Activated T-helper 1 cell treated with anti-CD3 and anti-CD28 coated beads, Interleukin-2, amount 50 U/mL, for 16 hours (primary cell): ENCODE measurements at places on chromosomes 4 and X.

DNA sequence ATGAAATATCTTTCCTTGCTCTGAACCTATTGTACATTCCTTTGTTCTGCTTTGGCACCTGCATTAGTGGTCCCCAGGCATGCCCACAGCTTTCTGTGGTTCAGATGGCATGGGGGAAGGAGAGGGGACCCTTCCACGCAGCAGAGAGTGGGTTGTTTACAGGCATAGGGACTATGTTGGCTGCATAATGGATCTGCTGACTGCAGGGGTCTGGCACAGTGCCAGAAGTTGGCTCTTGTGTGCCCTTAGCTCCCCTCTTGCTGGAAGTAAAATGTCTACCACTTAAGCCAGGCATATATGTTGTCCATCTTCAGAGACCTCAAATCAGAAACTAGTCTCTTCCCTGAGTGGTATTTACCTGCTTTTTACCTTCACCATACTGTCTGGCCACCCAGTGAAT is 651.9 kb upstream of the PCDH7 start:
- no peak for DNase-seq

DNA sequence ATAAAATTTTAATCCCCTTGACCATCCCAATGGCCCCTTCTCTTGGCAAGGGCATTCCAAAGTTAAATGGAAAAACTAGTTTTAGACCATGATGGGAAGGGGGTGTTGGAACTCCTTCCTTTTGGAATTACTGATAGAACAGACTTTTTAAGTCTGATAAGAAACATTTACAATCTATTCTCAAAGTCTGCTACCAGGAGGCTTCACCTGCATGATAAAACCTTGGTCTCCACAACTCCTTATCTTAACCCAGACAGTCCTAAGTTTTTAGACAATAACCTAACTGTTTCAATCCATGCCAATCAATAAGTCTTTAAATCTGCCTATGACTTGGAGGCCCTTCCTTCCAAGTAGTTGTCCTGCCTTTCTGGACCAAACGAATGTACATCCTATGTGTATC is 63.9 kb upstream of the PGRMC2 start:
- DNase-seq: no peak

GRCh38 chr4:74516303-74516702 is 71.4 kb downstream of the AREG start:
- no peak for DNase-seq

DNA sequence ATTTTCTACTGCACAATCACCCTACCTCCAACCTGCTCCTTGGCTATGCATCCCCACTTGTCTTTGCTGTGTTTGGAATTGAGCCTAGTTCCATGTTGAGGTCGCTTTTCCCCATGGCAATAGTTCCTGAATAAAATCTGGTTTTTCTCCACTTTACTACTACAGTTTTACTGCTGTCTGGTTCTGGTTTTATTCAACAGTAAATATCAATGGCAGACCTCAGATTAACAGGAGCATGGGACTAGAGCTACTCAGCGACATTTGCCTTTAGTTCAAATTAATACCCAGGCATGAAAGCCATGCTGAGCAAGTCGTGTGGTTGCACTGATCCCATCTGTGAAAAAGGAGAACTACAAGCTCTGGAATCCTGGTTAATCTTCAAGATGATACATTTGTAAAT is 460.3 kb downstream of the GRXCR1 start:
- no peak for DNase-seq

DNA sequence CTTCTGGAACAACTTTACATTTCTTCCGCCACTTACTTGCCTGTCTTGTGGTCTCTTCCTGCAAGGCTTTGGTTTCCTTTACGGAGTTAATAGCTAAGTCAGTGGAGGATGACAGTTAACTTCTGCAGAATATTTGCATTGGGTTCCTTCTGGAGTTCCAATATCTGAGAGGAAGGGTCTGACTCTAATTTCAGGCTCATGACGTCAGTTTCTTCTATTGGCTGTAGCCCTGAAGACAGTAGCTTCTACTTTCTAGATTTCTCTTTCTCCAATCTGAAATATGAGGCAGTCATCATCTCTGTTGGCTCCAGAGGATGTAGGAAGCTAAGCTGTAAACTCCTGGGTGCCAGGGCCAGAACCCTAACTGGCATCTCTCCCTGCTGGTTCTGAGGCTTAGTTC is 76.7 kb downstream of the FRMPD3 start:
- DNase-seq: no peak

DNA sequence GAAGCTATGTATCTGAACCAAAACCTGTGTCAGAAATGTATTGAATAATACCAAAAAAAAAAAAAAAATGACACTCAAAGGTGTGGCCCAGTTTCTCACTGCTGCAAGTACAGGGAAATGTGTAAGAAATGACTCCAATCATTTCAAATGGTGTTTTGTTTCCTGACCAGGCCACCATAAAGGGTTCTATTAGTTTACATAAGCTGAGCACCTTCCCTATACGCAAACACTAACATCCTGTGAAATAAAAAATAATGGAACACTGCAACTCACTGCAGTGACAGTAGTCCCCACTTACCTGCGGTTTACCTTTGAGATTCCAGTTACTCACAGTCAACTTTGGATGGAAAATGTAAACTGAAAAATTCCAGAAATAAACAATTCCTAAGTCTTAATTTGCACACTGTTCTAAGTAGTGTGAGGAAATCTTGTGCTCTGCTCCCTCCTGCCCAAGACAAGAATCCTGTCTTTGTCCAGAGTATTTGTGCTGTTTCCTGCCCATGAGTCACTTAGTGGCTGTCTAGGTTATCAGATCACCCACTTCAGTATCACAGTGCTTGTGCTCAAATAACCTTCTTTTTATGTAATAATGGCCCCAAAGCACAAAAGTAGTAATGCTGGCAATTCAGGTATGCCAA is 265.3 kb downstream of the RCHY1 start:
- no peak for DNase-seq
